ENCODE measurements at places on chromosomes 11 and 22.

DNA sequence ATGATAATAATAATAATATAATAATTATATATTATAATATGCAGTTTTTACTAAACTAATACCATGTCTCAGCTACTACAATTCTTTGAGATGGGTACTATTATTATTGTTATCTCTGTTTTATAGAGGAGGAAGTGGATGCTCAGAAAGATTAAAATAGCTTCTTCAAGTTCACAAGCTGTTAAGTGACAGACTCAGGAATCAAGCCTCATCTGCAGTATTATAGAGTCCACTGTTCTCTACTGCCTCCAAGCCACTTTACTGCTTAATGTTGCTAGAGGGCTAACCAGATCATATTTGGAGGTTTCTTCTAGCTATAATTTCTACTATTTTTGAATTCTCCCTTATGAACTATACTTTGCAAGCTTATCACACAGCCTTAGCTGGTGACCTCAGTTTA lies 62.7 kb downstream of the CSTPP1 start:
- no peak for DNase-seq

- DNase-seq: no peak
These were observed 37.2 kb downstream of the CELSR1 start for GRCh38 chr22:46500201-46500600.

- DNase-seq: no peak
These were observed 315.8 kb upstream of the LRRC4C start for GRCh38 chr11:41775296-41775695.

DNA sequence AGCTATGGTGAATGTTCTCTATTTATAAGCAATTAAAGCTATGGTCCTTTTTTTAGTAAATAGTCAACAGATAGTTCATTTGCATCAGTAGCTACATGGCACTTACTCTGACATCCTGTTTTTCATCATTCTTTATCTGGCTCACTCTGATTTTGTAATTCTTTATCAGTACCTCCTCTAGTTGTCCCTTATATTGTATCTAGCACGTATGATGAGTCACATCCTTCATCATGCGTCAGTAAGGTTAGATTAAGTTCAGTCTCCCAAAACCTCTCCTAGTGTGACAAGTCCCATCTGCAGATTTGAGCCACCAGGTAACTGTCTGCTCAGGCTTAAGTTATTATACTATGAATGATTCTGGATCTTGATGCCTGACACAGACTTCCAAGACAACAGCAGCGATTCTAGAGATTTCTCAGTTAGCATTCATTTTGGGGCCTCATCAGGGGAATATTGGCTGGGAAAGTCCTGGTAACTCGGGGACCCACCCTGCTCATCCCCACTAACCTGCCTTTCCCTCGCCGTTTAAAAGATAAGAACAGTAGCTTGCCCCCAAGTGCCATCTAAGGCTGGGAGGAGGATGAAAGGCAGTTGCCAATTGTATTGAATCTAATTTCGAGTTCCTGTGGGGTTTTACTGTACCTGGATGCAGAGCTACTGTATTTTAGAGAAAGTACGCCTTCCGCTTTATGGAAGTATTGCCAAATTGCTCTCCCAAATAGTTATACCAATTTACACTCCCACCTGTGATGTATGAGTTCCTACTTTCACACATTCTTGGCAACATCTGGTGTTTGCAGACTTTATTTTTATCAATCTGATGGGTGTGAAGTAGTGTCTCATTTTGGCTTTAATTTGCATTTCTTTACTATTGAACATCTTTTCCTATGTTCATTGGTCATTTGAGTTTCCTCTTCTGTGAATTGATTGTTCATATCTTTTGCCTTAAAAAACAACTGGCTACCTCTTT lies 55.9 kb downstream of the ZC3H12C start:
- DNase-seq: no peak

DNA sequence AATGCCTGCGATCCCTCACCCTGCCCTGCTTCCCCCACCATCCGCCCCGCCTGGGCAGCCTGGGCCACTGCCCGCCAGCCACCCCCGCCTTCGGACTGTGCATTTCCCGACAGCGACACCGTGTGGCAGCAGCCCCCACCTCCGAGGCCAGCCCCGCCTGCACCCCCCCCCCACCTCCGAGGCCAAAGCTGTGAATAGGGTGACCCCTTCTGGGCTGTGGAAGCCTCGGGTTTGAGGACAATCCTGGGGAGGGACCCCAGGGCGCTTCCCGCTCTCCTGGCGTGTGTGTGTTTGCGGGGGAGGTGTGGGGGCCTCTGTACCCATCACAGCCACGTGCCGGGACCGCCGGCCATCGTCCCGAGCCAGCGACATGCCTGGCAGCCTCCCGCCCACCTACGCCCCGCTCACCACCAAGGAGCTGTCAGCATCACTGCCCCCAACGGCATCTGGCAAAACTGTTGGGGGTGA lies 33.8 kb upstream of the PPARA start:
- peak; percentile 94 for DNase-seq

GRCh38 chr22:26323013-26323412 lies 106.0 kb upstream of the ASPHD2 start:
- DNase-seq: no peak

DNA sequence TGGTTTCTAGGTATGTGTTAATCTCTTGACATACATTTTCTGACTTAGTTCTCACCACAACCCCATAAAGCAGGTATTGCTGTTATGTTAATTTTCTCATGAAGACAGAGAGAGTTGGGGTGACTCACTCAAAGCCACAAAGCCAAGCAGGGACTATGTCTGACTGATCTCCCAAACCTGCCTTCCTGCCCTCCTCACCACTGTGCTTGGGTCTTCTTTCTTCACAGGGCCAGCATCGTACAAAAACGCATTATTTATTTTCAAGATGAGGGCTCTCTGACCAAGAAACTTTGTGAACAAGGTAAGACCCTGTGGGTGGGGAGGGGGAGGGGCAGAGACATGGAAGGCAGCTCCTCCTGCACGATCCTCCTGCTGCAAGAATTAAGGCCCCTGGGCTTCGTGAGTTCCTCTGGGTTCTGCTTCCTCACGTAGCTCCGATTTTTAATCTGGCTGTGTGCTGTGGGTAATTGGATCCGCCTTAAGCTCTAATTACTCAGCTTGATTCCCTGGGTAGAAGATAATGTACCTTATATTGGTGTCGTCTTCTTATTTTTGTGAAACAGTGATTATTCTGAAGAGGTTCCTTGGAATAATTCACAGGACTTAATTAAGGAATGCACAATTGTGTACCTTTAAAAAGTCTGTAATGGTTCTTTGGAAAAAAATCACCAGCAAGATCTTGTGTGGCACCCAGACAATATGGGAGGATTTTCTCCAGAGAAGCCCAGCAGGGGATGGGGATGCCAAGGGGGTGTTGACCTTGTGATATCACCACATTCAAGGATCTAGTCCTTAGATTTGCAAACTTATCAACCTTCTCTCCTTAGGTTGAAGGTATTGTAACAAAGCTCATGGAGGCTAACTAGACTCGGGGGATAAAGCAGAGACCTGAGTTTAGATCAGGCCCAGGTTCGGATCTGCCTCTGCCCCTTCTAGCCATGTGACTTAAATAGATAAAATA lies 112.9 kb downstream of the SPON1 start:
- no peak for DNase-seq

- DNase-seq: no peak
These were observed 24.8 kb upstream of the THY1 start for GRCh38 chr11:119447664-119448242.

DNA sequence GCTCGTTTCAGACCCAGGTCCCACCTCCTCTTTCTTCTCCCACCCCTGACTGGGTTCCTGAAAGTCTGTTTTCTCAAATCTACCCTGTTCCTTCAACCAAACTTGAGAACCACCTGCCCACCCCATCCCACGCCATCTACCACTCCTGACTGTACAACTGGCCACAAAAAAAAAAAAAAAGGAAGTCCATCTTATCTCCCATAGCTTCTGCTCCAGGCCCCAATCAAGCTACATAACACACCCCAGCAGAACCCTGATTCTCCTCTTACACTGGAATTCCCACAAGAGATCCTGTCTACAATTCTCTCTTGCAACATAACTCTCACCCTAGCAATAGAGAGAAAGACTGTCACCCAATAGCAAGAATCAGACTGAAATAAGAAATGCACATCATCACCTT lies 39.2 kb upstream of the CHST1 start:
- DNase-seq: no peak
